ENCODE measurements at places on chromosomes 13 and 19. TPM values are rescaled to one million over a fixed set of nuclear protein-coding genes. Genes with fewer than 3 reads are reported as not detected.

DNA sequence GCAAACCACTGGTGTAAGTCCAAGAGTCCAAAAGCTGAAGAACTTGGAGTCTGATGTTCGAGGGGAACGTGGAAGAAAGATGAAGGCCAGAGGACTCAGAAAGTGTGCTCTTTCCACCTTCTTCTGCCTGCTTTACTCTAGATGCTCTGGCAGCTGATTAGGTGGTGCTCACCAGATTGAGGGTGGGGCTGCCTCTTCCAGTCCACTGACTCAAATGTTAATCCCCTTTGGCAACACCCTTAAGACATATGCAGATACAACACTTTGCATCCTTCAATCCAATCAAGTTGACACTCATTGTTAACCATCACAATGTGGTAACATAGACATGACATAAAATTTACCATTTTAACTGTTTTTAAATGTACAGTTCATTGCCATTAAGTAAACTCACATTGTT is 249.5 kb downstream of the COG6 start:
- no peak for DNase-seq

GRCh38 chr13:99065235-99066015 is 87.6 kb upstream of the DOCK9 start:
- no peak for DNase-seq

- no peak for DNase-seq
Measured at GRCh38 chr19:27741236-27741635, 1471.7 kb downstream of the UQCRFS1 start.

The C2CD4C gene
- total RNA-seq = 1.1 TPM

The VSIG10L gene
- 3.0 TPM for total RNA-seq

The ACP7 gene
- total RNA-seq = not detected

Data from adrenal gland (tissue), 19 donors.